ENCODE measurements at places on chromosomes 2 and 18. TPM values are rescaled to one million over a fixed set of nuclear protein-coding genes. Genes with fewer than 3 reads are reported as not detected.

CNGA3 gene
- 5.3 TPM for total RNA-seq

OSGEPL1 gene
- 12.8 TPM for total RNA-seq

SP140L gene
- 2.7 TPM for total RNA-seq

NCKAP5 gene
- 1.7 TPM for total RNA-seq

All from progenitor cell of endocrine pancreas (in vitro differentiated cells).